Left renal pelvis (tissue), 4 donors: ENCODE measurements at places on chromosomes 6 and 20.

- no peak for DNase-seq
These were observed 200.0 kb upstream of the SULF2 start for GRCh38 chr20:47985092-47985850.

GRCh38 chr20:51811042-51811355, 8.7 kb upstream of the SALL4 start:
- DNase-seq = no peak

GRCh38 chr6:36968266-36968977, 13.9 kb downstream of the PI16 start:
- DNase-seq = no peak

GRCh38 chr20:8271727-8272126, 139.7 kb downstream of the PLCB1 start:
- no peak for DNase-seq

DNA sequence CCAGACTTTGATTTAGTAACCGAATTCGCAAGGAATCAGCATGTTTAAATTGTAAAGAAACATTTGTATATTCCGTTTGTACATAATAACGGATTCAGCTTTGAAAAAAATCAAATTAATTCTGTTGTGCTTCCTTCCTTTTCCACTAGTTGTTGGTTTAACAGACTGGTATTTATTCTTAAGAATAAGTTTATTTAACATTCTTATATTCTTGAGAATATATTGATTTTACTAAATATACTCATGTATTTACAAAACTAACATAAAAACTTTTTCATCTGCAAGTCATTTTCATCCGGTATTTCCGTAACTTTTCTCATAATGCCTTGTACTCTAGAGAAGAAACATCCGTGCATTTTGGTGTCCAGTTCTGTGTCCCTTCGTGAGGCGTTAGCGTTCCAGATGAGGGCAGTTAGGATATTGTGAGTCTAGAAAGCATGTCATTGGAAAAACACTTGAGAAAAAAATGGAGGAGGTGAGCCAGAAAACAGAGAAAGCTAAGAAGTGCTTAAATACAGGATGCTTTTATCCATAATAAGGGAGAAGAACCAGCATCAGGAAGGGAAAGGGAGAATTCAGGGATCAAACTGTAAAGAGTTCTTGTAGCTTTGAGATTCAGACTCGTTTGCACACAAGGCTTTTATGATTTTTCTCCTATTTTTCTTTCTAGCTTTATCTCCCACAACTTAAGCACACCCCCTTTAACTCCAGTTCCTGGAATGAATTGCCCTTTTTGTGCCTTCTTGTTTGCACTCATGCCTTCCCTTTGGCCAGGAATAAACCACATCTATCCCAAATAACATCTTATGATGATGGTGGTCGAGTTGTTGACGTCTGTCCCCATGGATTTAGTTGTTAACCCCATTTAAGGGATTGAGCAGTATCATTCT, 1.8 kb downstream of the WRNIP1 start:
- no peak for DNase-seq

GRCh38 chr6:163191704-163192537, 222.6 kb upstream of the QKI start:
- DNase-seq = no peak

- DNase-seq = no peak
These were observed 27.7 kb downstream of the MDGA1 start for GRCh38 chr6:37669887-37670437.

DNA sequence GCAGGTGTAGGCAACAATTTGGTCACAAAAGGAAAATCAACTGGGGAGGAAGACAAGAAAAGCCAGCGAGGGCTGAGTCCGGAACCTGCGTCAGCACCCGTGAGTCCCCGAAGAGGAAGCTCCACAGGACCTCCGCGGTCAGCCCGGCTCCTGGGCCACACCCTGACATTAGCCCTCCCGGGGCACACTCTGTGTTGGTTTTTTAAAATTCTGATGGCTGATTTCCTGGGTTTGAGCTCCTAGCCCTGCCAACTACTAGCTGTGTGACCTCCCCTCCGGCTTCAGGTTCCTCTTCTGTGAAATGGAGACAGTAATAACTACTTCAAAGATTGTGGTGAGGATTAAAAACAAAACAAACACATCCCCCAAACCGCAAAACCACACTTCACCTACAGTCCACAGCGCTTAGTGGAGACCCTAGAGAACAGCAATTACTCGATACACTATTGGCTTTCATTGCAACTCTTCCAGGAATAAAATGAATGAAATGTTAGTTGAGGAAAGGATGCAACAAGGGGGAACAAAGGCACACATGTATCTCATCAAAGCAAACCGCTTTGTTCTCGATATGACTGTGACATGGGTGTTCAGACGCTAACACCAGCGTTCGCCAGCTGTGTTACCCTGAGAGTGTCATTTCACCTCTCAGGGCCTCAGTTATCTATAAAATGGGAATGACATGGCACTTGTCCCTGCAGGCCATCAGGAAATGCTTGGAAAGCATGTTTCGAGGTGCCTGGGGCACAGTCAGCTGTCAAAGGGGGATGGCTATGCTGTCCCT, 985 bp downstream of the ZBP1 start:
- DNase-seq = no peak

DNA sequence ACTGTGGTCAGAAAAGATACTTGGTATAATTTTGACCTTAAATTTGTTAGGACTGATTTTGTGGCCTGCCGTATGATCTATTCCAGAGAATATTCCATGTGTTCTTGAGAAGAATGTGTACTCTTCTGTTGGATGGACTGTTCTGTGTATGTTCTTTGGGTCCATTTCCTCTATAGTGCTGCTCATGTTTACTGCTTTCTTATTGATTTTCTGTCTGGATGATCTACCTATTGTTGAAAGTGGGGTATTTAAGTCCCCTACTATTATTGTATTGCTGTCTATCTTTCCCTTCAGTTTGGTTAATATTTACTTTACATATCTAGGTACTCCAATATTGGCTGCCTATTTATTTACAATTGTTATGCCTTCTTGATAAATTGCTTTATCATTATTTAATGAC, 298.4 kb downstream of the BCKDHB start:
- no peak for DNase-seq

DNA sequence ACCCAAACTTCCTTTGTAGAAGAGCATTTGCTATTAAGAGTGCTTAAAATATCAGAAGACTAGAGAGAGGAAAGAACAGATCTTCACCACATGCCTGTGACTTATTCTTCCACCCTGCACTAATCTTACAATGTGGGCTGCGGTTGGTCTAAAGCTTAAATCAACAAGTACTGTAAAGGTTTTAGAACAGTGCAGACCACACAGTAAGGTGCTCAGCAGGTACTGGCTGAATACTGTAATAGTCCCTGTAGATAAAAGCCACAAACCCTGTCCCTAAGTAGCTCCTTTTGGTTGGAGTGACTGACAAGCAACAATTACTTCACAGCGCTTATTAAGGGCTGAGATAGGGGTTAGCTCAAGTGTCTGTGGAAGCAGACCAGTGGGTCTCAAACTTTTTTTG, 972 bp upstream of the PHF3 start:
- DNase-seq = no peak

- no peak for DNase-seq
These were observed 94.7 kb downstream of the ADTRP start for GRCh38 chr6:11683871-11684270.

GRCh38 chr6:105817370-105817769, 268.8 kb upstream of the PRDM1 start:
- no peak for DNase-seq

DNA sequence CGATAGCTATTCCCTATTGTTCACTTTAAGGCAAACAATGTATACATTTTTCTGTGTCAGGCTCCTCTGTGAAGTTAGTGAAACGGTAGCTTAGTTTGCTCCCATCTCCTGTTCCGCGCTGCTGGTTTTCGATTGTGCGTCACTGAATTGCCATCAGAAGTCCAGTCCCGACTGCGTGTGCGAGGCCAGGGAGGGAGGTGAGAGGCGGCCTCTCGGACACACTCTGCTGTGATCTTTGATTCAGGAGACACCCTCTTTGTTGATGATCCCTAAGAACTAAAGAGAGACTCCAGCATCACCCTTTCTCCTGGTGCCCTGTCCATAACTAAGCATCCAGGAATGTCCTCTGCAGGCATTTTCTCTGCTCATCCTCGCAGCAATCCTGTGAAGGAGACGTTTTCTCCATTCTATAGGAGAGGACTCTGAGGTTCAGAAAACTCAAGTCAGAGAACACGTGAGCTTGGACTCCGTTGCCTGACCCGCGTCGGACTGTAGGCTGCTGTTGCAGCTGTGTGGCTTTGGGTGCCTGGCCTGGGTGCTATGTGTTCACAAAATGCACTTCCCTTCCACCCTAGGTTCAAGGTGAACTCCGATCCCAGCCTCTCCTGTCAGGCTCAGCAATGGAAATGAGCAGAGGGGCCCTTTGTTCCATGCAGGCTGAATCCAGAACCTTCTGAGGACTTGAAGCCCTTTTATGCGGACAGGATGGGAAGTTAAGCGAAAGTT, 24.1 kb upstream of the UNC93A start:
- no peak for DNase-seq

GRCh38 chr6:38443352-38444144, 196.2 kb downstream of the BTBD9 start:
- no peak for DNase-seq

DNA sequence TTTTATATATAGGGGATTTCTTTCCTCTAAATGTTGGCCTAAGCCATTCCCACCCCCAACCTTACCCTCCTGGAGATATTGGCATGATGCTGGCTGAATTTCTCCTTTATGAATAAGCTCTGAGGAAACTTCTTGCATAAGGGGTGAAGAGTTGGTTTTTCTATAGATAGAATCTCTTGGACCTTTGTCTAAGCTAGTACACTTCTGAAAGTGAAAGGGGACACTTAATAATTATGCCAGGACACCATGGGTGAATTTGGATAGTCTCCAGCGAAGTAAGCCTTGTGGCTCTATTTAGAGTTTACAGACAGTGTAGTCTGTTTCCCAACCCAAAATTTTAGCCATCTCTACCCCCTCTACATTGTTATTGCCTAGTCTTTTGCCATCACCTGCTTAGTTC, 27.1 kb upstream of the FABP7 start:
- no peak for DNase-seq

GRCh38 chr20:59032713-59033059, 551 bp upstream of the ATP5F1E start:
- no peak for DNase-seq
